ENCODE measurements at places on chromosomes 2 and 18. TPM values are rescaled to one million over a fixed set of nuclear protein-coding genes. Genes with fewer than 3 reads are reported as not detected.
A peak's percentile ranks its signal among the peaks of the same experiment; 100 is the strongest.

- H3K27ac ChIP-seq, result no peak overlapping the region
- H3K27me3 ChIP-seq, result peaks cover 3% of the 10 kb centered on the region
- no peak for DNase-seq
- H3K4me1 ChIP-seq, result no peaks in the 10 kb centered on the region
- H3K4me3 ChIP-seq, result no peak overlapping the region
- no peaks in the 10 kb centered on the region for H3K36me3 ChIP-seq
Measured at GRCh38 chr2:182887753-182888415, 21.4 kb upstream of the FRZB start.

DNA sequence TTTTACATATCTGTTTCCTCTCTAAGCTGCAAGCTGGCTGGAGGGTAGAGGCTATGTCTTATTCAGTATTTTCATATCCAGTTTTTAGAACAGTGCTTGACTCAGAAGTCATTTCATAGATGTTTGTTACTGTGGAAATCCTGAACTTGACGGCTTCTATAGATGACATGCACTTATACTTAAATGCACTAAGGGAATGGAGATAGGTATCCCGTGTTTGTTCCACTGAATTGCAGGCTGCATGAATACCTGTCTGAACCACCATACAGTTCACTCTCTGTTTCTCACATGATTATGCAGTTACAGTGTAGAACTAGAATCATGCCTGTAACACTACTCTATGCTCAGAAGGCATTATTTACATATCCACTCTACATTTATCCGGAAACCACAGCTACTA is 417.1 kb downstream of the MTX2 start:
- peaks cover 6% of the 10 kb centered on the region for H3K27me3 ChIP-seq
- H3K4me1 ChIP-seq, result no peaks in the 10 kb centered on the region
- no peaks in the 10 kb centered on the region for H3K36me3 ChIP-seq
- H3K27ac ChIP-seq, result no peak overlapping the region

GRCh38 chr2:119943058-119943457 is 69.8 kb upstream of the EPB41L5 start:
- peaks cover 81% of the 10 kb centered on the region for H3K36me3 ChIP-seq
- no peak for DNase-seq
- H3K27me3 ChIP-seq, result no peaks in the 10 kb centered on the region
- H3K4me1 ChIP-seq, result peaks cover 43% of the 10 kb centered on the region
- H3K4me3 ChIP-seq, result no peak overlapping the region
- H3K27ac ChIP-seq, result peak overlapping the region; percentile 69

GRCh38 chr2:235391921-235392615 is 101.8 kb upstream of the AGAP1 start:
- H3K4me1 ChIP-seq, result peaks cover 15% of the 10 kb centered on the region
- peaks cover 15% of the 10 kb centered on the region for H3K27me3 ChIP-seq
- no peak overlapping the region for H3K27ac ChIP-seq
- H3K36me3 ChIP-seq, result peaks cover 7% of the 10 kb centered on the region
- no peak overlapping the region for H3K4me3 ChIP-seq
- DNase-seq, result no peak

- H3K4me3 ChIP-seq, result peak overlapping the region; percentile 99
- peaks cover 65% of the 10 kb centered on the region for H3K4me1 ChIP-seq
Measured at GRCh38 chr2:30230497-30231211, 680 bp upstream of the LBH start.

DNA sequence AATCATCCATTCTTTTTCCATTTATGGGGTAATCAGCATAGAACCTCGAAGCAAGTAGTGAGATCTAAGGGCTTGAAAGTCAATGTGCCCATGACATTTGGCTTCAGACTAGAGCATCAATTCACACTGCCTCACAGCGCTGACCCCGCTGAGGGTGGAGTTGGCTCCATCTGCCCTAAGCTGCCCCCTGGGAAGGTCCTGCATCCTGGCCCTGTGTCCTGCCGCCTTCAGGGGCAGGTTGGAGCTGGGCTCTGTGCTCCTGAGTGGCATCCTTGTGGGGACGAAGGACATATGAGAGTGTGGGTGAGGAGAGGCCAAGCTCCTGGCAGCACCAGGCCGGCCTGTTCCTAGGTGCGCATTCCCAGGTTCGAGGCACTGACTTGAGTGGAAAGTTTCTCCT is 249.4 kb downstream of the FHOD3 start:
- H3K27me3 ChIP-seq, result peaks cover 4% of the 10 kb centered on the region
- H3K4me1 ChIP-seq, result no peaks in the 10 kb centered on the region
- H3K4me3 ChIP-seq, result no peak overlapping the region
- no peak for DNase-seq
- no peaks in the 10 kb centered on the region for H3K36me3 ChIP-seq
- H3K27ac ChIP-seq, result no peak overlapping the region

- peaks cover 10% of the 10 kb centered on the region for H3K36me3 ChIP-seq
- DNase-seq, result no peak
- no peaks in the 10 kb centered on the region for H3K27me3 ChIP-seq
- H3K27ac ChIP-seq, result no peak overlapping the region
- H3K4me3 ChIP-seq, result no peak overlapping the region
Measured at GRCh38 chr2:144712550-144712940, 192.6 kb upstream of the ZEB2 start.

DNA sequence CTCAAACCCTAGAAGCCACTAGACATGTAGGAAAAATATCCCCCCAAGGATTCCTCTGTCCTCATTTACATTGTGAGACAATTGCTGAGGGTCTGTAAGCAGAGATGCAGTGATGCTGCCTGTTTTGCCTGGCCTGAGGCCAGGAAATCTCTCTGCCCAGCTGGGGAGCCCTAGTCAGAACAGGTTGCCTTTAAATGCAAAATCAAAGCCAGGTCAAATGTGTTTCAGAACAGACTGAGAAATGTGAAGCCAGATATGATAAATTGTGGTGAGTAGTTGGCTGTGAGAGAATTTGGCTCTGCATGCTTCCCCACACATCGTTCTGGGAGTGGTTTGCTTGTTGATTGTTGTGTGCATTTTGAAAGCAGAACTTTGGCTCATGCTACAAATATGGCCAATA is 38.4 kb upstream of the NXPH2 start:
- no peak overlapping the region for H3K4me3 ChIP-seq
- peaks cover 20% of the 10 kb centered on the region for H3K27me3 ChIP-seq
- H3K27ac ChIP-seq, result no peak overlapping the region
- no peak for DNase-seq
- H3K4me1 ChIP-seq, result no peaks in the 10 kb centered on the region
- H3K36me3 ChIP-seq, result no peaks in the 10 kb centered on the region

DNA sequence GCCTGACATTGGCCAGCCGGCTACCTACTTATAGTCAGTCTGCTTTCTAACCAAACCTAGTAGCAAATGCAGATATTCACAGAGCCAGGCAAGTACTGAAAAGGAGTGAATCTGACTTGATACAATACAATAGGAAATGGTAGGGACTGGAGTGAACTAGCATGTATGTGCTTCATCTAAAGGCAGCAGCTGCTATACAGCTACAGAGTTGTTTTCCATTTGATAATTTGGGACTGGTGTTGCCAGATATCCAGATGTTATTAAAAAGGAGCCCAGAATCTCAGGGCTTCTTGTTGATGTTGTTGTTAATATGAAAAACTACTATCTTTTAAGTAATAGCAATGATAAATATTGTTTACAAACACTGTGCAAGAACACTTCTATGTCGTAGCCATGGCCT is 159.4 kb downstream of the BABAM2 start:
- DNase-seq, result no peak
- no peaks in the 10 kb centered on the region for H3K4me1 ChIP-seq
- H3K27me3 ChIP-seq, result no peaks in the 10 kb centered on the region
- no peak overlapping the region for H3K4me3 ChIP-seq
- H3K27ac ChIP-seq, result no peak overlapping the region
- H3K36me3 ChIP-seq, result peaks cover 37% of the 10 kb centered on the region

GRCh38 chr2:132664096-132664495 is 5.9 kb downstream of the LYPD1 start:
- DNase-seq, result no peak
- H3K4me1 ChIP-seq, result no peaks in the 10 kb centered on the region
- H3K27ac ChIP-seq, result no peak overlapping the region
- no peak overlapping the region for H3K4me3 ChIP-seq
- peaks cover 46% of the 10 kb centered on the region for H3K27me3 ChIP-seq
- peaks cover 2% of the 10 kb centered on the region for H3K36me3 ChIP-seq

DNA sequence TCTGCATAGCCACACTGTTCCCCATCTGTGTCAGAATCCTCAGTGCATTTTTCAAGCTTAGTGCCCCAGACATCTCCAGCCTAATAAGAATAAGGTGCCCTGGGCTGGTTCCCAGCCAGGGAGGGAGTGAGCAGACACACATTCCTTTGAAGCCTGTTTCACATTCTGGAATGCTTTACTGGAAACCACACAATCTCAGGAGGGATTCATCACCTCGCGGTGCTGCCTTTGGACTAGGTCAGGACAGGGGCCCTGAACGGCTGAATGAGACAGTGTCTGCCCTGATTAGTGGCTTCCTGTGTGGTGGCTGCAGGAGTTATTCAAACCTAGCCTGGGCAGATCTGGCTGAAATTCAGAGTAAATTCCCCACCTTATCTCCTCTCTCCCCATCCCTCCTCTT is 108.0 kb upstream of the LDAH start:
- H3K27me3 ChIP-seq, result peaks cover 20% of the 10 kb centered on the region
- no peaks in the 10 kb centered on the region for H3K4me1 ChIP-seq
- H3K27ac ChIP-seq, result no peak overlapping the region
- no peak overlapping the region for H3K4me3 ChIP-seq

GRCh38 chr18:57640749-57641148 is 19.1 kb upstream of the NARS1 start:
- peaks cover 45% of the 10 kb centered on the region for H3K36me3 ChIP-seq
- no peak for DNase-seq
- peaks cover 15% of the 10 kb centered on the region for H3K4me1 ChIP-seq
- H3K27me3 ChIP-seq, result no peaks in the 10 kb centered on the region
- no peak overlapping the region for H3K27ac ChIP-seq

GRCh38 chr2:10150436-10150835 is 27.9 kb downstream of the RRM2 start:
- H3K4me3 ChIP-seq, result no peak overlapping the region
- no peaks in the 10 kb centered on the region for H3K27me3 ChIP-seq
- no peak for DNase-seq
- no peaks in the 10 kb centered on the region for H3K36me3 ChIP-seq
- H3K4me1 ChIP-seq, result no peaks in the 10 kb centered on the region
- H3K27ac ChIP-seq, result no peak overlapping the region

- peak overlapping the region; percentile 28 for H3K27ac ChIP-seq
- H3K4me3 ChIP-seq, result no peak overlapping the region
- DNase-seq, result no peak
- H3K36me3 ChIP-seq, result no peaks in the 10 kb centered on the region
- H3K27me3 ChIP-seq, result no peaks in the 10 kb centered on the region
Measured at GRCh38 chr2:109009920-109010610, 21.0 kb upstream of the EDAR start.

- no peaks in the 10 kb centered on the region for H3K36me3 ChIP-seq
- no peak overlapping the region for H3K4me3 ChIP-seq
- peaks cover 3% of the 10 kb centered on the region for H3K27me3 ChIP-seq
- no peaks in the 10 kb centered on the region for H3K4me1 ChIP-seq
- no peak for DNase-seq
- H3K27ac ChIP-seq, result no peak overlapping the region
Measured at GRCh38 chr2:191474464-191474863, 203.5 kb upstream of the NABP1 start.

- no peak overlapping the region for H3K4me3 ChIP-seq
- no peaks in the 10 kb centered on the region for H3K36me3 ChIP-seq
- no peak for DNase-seq
- H3K27me3 ChIP-seq, result peaks cover 3% of the 10 kb centered on the region
- no peak overlapping the region for H3K27ac ChIP-seq
Measured at GRCh38 chr2:27014771-27015433, 17.9 kb upstream of the TMEM214 start.

GRCh38 chr2:138093455-138093854 is 129.2 kb downstream of the HNMT start:
- no peaks in the 10 kb centered on the region for H3K36me3 ChIP-seq
- no peaks in the 10 kb centered on the region for H3K27me3 ChIP-seq
- DNase-seq, result no peak
- no peaks in the 10 kb centered on the region for H3K4me1 ChIP-seq
- H3K4me3 ChIP-seq, result no peak overlapping the region

- DNase-seq, result no peak
- H3K36me3 ChIP-seq, result peaks cover 11% of the 10 kb centered on the region
- H3K4me3 ChIP-seq, result no peak overlapping the region
- no peaks in the 10 kb centered on the region for H3K4me1 ChIP-seq
- H3K27ac ChIP-seq, result no peak overlapping the region
- no peaks in the 10 kb centered on the region for H3K27me3 ChIP-seq
Measured at GRCh38 chr2:109422071-109422757, 191.6 kb downstream of the SEPTIN10 start.

DNA sequence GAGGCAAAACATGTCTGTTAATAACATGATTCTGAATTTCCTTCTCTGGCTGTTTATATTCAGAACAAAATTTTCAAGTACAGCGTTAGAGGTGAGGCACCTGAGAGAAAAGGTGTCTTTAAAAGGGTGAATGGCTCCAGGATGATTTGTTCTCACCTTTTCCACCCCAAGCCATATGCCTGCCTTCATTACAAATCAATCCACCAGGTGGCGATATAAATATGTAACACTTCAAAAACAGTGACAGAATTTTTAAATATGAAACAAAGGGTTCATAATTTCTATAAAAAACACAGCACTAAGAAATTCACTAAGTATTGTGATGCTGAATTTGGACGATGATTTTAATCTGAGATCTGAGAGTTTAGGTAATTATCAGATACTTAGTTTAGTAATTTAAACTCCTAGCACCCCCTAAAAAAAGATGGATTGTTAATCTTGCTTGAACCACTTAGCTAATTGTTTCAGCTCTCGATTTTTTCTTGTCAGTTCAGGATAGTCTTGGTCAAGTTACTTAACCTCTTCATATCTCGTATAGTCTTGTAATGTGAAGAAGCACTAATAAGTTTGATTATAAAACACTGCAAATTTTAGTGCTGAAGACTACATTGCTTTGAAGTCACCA is 528.8 kb downstream of the CPS1 start:
- no peak overlapping the region for H3K27ac ChIP-seq
- DNase-seq, result no peak
- H3K4me3 ChIP-seq, result no peak overlapping the region
- H3K27me3 ChIP-seq, result no peaks in the 10 kb centered on the region
- H3K4me1 ChIP-seq, result no peaks in the 10 kb centered on the region
- no peaks in the 10 kb centered on the region for H3K36me3 ChIP-seq

The ST8SIA3 gene
- polyA plus RNA-seq, result not detected

The DSC1 gene
- 26.0 TPM for polyA plus RNA-seq

The FEV gene
- not detected for polyA plus RNA-seq

The SALL3 gene
- not detected for polyA plus RNA-seq

The PLEKHH2 gene
- not detected for polyA plus RNA-seq

The GCG gene
- polyA plus RNA-seq, result not detected

The PDCD1 gene
- 6.0 TPM for polyA plus RNA-seq

The SH3RF3 gene
- polyA plus RNA-seq, result 4.4 TPM

The KCNG2 gene
- polyA plus RNA-seq, result not detected

Measured in naive thymus-derived CD8-positive, alpha-beta T cell (primary cell).